ENCODE measurements at places on chromosomes 1 and 21.

DNA sequence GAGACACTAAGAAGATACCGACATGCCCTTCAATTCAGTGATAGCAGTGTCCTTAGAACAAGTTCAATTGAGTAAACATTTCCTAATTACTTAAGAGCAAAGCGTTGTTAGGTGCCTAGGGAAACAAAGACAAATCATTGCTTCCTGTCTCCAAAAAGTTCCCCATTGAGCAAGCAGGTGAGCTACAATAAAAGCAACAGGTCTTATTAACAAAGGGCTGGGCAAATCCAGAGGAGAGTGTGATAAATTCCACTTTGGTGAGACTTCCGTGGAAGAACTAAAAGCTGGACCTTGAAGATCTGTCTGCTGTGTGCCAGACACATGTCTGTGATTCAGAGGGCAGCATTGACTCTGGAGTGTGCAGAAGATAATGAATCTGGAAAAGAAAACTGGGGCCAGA is 1.9 kb upstream of the TUT4 start:
- DNase-seq: no peak

DNA sequence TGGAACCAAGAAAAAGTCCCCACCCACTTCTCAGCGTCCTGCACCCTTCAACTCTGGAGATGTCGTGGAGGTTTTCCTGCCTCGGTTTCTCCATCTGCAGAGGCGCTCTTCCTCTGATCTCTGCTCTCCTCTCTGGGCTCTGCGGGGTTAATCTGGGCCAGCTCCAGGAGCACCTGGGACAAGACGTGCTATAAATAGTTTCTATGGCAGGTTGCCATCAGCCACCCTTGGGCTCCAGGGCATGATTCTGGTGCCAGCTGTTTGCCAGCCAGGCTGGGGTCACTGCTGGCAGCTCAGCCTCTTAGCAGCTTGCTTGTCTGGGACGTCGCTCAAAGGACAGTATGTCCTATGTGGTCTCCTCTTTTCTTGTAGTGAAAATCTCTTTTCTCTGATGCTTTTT is 137.1 kb downstream of the ACTL8 start:
- no peak for DNase-seq

DNA sequence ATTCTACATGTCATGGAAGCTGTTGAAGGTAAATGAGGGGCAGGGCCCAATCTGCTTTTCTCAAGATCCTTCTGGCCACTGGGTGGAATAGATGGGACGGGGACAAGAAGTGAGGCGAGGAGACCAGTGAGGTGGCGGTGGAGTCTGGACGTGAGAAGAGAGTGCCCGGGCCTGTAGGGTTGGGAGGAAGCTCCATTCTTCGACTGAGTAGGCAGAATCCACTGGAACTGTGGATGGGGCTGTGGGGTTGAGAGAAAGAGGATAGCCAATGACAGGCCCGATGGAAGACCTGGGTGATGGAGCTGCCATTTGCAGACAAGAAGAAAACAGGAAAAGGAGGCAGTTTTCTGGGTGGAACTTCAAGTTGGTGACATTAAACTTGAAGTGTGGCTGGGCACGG is 10.3 kb downstream of the SLC1A7 start:
- DNase-seq: no peak

- no peak for DNase-seq
Observed at GRCh38 chr21:16377120-16377658, 647.4 kb downstream of the USP25 start.

DNA sequence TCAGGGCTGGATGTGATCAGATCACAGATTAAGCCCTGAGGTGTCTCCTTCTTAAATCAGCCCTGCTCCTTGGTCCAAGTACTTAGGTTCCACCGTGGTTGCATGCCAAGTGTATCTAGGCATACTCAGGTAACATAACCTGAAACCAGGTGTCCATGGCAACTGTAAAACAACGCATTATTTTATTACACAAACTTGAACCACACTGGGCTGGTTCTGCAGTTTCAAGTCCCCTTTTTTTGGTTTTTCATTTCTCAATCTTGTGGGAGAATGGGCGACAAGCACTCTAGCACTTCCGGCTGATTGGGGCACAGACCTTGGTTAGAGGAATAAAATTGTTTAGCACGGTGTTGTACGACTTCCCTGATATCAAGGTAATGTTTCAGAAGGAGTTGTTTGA is 65.2 kb downstream of the GBP6 start:
- DNase-seq: no peak

- DNase-seq: no peak
Observed at GRCh38 chr1:176696109-176696508, 233.1 kb downstream of the PAPPA2 start.

GRCh38 chr1:62998845-62999649 is 215.1 kb downstream of the ATG4C start:
- DNase-seq: no peak

DNA sequence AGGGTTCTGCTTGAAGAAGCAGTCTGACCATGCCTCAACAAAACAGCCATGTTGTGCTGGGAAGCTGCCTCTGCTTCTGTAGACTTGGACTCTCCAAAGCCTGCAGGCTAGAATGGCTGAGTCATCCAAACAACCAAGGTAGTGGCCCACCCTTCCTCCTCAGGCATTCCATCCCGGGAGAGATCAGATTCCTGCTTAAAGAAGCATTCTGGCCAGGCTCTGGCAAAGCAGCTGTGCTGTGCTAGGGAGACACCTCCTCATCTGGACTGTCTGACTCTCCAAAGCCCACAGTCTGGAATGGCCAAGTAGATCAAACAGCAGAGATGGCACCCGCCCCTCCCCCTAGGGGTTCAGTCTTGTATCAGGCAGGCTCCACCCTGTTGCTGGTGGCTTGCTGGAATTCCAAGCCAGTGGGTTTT is 38.3 kb upstream of the F3 start:
- DNase-seq: no peak

- no peak for DNase-seq
Observed at GRCh38 chr1:245997471-245998258, 509.4 kb downstream of the SMYD3 start.

DNA sequence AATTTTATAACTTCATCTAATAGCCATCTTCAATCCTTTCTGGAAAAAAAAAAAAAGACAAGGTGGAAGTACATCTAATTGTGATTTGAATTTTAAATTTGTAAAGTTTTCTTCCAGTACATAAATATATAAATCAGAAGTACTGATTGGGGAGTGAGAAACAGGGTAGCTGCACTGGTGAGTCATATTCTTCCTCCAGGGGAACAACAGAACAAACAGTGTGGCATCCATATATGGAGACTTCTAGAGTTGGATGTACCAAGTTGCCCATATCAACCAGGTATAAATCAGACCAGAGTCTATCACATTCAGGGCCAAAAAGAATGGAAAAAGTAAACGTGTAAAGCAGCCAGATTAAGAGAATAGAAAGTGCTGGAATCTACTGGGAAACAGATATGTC is 66.0 kb upstream of the NRIP1 start:
- no peak for DNase-seq

GRCh38 chr1:232511172-232511571 is 118.8 kb downstream of the SIPA1L2 start:
- DNase-seq: no peak

DNA sequence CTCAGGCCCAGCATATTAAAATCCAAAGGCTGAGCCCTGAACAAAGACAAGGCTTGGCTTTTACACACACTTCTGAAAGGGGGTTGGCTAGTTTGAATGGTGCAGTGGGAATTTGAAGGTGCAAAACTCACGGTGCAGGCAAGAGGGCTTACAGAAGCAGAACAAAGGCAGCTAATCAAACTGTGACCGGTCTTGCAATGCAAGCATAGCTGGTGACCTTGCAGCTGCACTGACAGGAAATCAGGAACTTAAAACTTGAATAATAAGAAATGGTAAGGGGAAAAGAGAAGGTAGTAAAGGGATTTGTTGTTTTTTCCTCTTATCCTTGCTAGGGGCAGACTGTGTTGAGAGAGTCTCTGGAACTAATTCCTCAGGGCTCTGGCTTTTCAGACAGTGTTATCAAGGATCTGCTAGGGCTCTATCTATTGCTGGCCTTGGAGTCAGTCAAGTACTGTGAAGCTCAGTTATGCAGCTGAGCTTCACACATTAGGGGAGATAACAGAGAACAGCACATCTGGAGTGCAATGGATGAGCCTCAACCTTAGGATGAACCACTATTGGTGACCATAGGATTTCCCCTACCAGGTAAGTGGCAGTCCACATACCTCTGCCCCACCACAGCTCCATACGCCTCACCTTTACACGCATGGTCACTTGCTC is 97.6 kb downstream of the PPIAL4G start:
- no peak for DNase-seq

DNA sequence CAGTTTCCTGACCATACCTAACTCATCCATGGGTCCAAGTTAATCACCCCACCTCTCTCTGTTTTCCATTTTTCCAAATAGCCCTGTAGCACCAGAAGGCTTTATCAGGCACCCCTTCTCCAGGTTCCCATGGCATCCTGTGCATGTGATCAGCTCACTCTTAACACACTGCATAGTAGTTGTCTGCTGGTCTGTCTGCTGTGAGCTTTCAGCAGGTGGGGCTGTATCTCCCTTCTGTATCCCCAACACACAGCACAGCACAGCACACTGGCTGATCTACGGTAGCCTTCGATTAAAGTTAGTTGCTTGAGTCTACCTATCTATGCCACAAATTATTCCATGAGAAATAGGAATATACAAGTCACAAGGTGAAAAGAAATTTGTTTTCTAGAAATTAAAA is 54.3 kb upstream of the C1orf198 start:
- DNase-seq: no peak

- DNase-seq: no peak
Observed at GRCh38 chr1:34380526-34381124, 203.9 kb downstream of the C1orf94 start.

GRCh38 chr21:42245331-42246193 is 26.6 kb downstream of the ABCG1 start:
- DNase-seq: no peak

GRCh38 chr1:22289307-22289995 is 146.6 kb upstream of the WNT4 start:
- DNase-seq: no peak

GRCh38 chr1:242946206-242946605 is 308.9 kb downstream of the CEP170 start:
- DNase-seq: no peak

GRCh38 chr1:53739109-53739681 is at the start of gene GLIS1:
Gene GLIS1, minus strand, starts transcription at chr1:53739164. Its CDS starts 1,100 bp downstream, at chr1:53738064.
- DNase-seq: peak; percentile 54

DNA sequence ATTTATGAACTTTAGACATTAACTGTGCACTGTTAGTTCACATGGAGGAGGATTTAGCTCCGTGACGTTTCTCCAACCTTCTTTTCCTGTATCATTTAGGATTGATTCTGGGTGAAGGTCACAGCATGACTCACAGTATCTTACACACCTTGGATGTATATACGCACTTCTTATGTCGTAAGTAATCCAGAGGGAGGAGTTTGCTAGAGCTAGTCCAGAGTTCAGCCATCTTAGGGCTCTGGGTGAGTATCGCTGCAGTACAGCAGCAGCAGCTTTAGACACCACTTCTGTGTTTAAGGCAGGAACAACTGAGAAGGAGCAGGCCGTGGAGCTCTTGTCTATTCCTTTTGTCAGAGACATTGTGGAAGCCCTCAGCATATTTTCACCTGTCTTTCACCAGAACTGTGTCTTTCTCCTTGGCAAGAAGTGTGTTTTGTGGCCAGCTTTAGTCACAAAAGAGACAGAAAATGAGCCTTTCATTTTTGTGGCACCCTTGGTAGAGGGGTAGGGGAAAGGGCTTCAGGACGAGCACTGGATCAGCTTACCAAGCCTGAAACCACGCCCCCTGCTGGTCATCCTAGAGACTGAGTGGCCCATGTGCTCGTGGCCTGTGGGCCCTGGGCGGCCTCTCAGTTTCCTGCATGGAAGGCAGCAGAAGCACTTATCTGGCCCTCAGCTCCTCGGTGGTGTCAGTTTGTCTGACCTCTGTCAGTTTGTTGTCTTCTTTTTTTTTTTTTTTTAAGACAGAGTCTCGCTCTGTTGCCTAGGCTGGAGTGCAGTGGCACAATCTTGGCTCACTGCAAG is 64.0 kb downstream of the ADARB1 start:
- DNase-seq: peak; percentile 72

DNA sequence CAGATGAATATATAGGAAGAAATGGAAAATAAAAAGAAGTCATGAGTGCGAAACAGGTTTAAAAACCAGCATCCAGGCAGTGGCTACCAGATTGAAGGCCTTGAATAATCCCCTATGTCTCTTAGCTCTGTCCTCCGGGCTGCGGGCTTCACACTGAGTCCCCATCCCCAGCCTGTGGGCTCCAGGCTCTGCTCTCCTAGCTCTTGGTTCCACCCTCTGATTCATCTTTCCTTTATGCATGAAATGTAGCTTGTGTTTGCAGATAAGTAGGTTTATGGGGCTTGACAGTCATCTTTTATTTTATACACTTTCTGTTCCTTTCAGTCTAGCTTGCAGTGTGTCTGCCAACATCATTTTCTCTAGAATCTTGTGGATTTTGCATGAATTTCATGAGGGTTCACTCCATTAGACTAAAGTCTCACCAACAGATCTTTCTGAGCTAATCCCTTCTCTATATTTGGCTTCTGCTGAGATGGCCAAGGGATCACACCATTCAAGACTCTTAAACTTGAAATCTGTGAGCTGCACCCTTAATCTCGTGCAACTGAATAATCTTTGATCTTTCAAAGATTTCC is 174.5 kb downstream of the PLPPR4 start:
- no peak for DNase-seq

DNA sequence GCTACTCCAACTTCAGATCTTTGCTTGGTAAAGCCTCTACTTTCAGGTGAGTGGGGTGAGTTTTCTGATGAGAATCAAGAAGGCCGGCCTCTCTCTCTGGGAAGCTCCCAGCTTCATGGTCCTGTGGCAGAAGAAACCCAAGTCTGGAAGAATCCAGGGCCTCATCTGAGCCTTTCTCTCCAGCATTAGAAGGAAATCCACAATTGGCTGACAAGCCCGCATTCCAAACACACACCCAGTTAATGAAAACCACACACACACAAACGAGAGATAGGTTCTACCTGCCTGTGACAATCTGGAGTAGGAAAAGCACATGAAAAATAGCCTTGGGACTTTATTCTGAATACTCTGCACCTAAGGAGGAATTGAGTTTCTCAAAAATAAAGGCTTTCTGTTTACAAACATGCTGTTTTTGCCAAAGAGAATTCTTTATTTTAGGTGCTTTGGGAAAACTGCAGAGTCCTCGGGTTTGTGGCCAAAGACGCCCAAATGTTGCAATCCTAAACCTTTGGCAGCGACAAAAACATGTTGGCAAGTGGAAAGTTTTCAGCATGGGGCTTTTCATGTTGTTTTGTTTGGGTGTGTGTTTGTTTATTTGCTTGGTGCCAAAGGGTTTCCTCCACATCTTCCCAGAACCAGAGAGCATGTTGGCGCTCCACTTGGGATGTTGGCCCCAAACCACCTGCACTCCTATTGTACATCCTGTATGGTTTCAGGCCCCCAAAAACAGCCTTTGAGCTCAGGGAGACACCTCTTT is 216.2 kb downstream of the SETD4 start:
- DNase-seq: no peak

- DNase-seq: no peak
Observed at GRCh38 chr1:46372431-46372830, 21.7 kb upstream of the FAAH start.
